Mammary epithelial cell (primary cell): ENCODE measurements at places on chromosomes 11 and 22. TPM values are rescaled to one million over a fixed set of nuclear protein-coding genes. Genes with fewer than 3 reads are reported as not detected.

DNA sequence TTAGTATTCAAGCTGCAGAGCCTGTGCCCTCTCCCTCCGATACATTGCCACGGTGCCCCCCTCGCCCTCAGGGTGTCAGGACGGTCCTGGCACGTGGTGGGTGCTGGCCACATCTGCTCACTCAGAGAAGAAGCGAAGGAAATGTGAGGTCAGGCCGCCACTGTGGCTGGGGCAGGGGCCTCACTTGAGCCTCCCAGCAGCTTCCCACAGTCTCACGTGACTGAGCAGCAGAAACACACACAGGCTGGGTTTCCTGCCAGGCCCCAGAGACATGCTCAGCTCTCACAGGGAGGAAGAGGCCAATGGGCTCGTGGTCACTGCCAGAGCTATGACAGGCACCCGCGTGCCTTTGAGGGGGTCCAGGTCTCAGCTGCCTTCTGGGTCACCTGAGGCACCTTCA is 37.9 kb upstream of the PRR5 start:
- DNase-seq = no peak

DNA sequence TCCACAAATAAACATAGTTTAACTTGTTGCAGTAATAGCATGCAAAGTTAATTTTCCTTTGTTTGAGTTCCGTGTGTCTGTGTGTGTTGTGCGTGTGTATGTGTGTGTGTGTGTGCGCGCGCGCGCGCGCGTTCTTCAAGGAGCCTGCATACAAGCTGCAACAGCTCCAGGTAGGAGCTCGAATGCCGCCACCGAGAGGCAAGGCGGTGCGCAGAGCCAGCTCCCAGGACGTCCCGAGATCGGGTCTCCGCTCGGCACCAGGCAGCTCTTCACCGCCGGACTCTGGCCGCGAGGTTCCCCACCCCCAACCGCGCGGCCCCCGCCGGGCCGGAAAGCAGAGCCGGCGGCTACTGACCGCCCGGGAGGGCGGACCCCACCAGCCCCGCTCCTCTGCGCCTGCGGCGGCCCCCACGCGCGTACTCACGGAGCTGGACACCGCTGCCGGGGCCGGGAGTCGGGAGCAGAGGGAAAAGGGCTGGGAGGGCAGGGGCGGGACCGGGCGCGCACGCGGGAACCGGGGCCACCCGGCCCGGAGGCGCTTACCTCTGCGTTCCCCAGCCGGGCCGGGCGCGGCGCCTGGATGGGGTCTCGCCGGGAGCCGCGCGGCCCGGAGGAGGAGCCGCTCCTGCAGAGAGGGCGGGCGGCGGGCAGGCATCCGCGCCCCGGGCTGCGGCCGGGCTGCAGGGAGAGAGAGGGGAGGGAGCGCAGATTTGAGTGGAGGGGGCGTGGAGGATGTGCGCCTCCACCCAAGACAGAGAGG is 40.4 kb upstream of the AKIP1 start:
- peak; percentile 74 for DNase-seq

GRCh38 chr11:5596607-5597201 is at the start of gene TRIM6:
TSS of gene TRIM6 (plus strand) at chr11:5596637. CDS start at chr11:5596898, 261 bp downstream.
- peak; percentile 28 for DNase-seq

DNA sequence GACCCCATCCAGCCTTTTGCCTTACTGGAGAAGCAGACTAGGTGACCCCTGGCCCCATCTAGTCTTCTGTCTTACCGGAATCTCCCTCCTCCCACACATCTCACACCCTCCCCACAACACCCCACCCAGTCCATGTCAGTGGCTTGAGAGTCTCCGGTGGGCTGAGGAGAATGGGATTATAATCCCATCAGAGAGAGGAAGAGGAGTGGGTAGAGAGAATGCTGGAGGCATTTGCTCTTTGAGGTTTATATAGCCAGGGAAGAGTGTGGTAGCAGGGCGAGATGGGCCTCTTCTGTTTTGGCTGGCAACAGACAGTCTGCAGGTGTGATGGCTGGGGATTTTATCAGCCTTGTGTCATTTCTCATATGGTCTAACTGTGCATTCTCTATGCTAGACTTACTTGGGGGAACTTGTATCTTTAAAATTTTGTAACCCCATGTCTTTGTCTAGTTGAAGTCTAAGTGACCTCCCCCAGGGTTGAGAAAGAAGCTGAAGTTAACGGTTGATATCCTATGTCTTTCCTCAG is 50.3 kb downstream of the GRAMD1B start:
- DNase-seq = no peak

GRCh38 chr22:28143241-28143865 is 224.3 kb upstream of the PITPNB start:
- DNase-seq = no peak

WNT7B gene
- 0.15 TPM for polyA plus RNA-seq

GRCh38 chr11:69350596-69350995 is 56.6 kb downstream of the MYEOV start:
- DNase-seq = no peak

OR52A5 gene
- not detected for polyA plus RNA-seq

- no peak for DNase-seq
These were observed 3.5 kb downstream of the VPS37C start for GRCh38 chr11:61157743-61158142.

DNA sequence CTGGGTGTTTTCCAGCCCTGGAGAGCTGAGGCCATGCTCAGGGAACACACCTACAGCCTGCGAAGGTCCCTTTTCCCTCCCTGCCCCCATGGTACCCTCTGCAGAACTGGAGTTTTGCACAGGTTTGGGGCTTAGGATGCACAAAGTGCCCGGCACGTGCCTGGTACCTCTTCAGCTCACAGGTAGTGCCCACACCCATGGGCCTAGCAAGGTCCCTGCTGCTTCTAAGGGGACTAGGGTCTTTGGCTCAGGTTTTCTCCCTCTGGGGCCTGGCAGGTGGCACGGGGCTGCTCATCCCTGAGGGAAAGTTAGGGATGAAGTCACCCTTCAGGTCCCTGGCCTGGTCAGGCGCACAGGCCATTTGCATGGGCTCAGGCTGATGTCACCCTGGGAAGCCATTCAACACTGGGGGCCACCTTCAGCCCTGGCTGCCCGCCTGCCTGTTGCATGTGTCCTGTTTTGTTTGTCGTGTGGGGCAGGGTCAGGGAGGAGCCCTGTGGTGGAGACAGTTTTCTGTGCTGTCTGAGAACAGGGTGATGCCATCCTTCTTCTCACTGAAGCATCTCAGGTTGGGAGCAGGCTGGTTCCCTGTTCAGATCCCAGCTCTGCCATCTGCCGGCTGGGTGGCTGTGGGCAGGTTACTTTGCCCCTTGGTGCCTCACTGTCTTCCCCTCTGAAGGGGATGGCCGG is 68.3 kb upstream of the CRYBB3 start:
- no peak for DNase-seq

DNA sequence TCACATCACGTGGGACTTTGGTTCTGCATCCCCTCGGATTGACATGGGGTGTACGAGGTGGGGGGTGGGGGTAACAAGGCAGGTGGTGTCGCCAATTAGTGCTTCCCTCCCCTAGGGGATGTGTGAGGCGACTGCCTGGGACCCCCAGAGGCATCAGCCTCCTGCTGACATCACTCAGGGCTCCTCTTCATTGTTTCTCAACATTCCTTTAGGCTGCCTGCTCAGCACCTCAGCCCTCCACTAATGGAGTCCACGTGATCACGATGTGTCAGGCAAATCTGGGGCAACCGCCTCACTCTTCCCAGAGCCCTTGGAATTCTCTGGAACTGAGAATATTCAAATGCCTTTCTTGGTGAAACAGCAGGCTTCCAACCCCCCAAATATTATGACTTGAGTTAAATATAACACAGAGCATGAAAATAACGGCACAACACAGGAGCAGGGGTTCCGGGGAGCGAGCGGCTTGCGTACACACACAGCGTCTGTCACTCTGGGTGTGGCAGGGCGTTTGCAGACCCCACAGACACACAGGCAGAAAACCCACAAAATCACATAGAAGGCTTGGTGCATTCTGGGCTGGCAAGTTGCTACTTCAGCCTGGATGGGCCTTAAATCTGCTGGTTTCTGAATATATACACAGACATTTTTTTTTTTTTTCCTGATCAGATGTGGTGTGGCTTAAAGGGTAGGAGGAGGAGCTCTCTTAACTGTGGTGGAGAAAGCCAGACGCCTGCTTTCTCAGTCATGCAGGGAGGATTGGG is 170.1 kb upstream of the CADM1 start:
- no peak for DNase-seq

- DNase-seq = no peak
These were observed 124.6 kb downstream of the NXPE2 start for GRCh38 chr11:114802878-114803277.

DNA sequence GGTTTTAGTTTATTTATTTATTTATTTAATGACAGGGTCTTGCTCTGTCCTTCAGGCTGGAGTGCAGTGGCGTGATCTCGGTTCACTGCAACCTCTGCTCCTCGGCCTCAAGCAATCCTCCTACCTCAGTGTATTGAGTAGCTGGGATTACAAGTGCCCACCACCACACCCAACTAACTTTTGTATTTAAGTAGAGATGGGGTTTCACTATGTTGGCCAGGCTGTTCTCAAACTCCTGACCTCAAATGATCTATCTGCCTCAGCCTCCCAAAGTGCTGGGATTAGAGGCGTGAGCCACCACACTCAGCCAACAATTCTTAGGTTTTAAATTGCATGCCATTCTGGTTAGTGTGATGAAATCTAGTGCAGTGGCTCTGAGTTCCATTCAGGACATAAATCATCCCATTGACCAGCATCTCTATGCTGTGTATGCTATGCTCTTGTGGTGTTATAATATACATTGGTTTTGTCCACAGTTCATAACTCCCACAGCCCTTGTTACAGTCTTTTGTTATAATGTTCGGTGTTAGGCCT is 28.5 kb downstream of the ZNF280B start:
- no peak for DNase-seq

CEND1 gene
- polyA plus RNA-seq = not detected

DNA sequence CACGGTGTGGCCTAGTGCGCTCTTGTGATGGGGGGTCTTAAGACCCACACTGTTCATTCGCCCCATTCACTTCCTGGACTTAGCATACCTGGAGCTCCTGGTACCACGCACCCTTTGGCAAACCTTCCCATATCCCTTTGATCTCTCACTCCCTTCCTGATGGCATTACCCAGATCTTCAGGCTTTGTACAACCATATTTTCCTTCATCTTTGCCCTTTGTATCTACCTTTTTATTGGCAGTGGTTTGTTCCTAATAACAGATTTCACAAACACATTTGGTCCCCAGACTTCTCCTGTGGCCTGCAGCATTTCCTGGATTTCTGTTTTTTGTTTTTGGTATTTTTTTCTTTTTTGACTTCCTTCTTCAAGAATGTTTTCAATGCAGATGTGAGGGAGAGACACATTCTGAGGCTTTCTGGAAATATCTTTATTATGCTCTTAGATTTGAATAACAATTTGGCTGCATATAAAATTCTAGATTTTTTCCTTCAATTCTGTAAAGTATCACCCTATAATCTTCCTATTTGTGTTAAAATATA is 16.1 kb upstream of the IFITM3 start:
- DNase-seq = no peak

DNA sequence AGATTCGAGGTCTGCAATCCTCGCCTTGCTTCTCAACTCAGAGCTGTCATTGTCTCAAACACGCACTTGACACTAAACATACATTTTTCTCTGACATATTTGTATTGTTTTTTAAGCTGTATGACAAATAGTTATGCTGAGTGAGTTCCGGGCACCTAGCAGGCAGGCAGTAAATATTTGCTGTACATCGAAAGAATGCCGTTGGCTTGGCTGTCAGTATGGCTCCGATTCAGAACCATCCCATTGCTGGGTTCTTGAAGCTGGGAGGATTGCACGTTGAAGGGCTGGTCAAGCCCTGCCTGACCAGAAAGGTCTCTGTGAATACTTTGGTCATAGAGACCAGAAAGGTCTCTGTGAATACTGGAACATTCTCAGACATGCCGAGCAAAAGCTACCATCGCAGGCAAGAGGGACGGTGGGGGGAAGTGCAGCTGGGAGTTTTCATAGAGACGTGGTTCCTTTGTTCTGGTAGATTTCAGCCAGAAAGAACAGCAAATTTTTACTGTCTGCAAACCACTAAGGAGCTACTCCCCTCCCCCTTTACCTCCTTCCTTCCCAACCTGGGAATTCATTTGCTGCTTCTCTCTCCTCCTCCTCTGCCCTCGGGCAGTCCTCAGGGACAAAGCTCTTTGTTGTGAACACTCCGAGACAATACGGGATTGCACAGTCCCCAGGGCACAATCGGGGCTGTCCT is 202.2 kb upstream of the SORL1-AS1 start:
- DNase-seq = no peak

DUSP8 gene
- polyA plus RNA-seq = 0.33 TPM

- no peak for DNase-seq
These were observed 10.2 kb upstream of the SCN4B start for GRCh38 chr11:118162846-118163245.

THYN1 gene
- 42.9 TPM for polyA plus RNA-seq

GRCh38 chr11:76666408-76666807 is 4.1 kb downstream of the LRRC32 start:
- no peak for DNase-seq

DNA sequence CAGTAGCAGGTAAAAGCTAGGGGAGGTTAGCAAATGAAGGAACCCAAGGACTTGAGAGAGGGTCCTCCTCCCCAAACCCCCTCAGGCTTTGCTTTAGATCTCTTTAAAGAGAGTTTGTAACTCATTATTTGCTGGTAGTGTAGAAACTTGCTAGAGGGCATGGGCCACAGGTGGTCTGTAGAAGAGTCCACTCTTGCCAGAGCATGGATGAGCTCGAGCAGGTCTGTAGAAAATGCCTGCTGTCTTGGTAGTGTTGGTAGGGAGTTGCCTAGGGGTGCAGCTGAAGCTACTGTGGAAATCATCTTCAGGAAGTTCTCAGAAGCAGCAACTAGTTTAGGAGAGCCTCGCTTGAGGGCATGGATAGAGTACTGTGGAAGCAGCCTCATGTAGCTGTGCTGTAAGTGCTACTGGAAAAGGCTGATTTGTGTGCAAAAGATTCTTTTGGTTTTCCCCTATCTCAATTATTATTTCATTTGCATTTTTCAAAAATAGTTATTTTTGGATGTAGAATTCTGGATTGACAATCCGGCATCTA is 104.3 kb downstream of the TMEM135 start:
- no peak for DNase-seq

- DNase-seq = no peak
These were observed 296.0 kb upstream of the NARS2 start for GRCh38 chr11:78870655-78871054.

RAB36 gene
- 7.6 TPM for polyA plus RNA-seq

DNA sequence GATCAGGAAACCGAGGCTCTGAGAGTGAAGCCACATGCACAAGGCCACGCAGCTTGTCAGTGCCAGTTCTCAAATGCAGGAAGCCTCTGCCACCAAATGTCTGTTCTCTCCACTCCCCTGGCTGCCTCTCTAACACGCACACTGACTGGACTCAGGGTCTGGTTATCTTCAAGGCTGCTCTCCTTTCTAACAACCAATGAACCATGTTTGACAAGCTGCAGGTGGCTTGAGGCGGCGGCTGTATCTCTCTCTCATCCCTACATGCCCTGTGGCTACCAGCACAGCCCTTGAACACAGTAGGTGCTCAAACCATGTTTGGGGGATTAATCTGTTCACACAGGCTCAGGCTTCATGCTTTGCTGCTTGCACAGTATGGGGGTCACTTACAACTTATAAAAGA is 23.7 kb downstream of the MFNG start:
- no peak for DNase-seq

- no peak for DNase-seq
These were observed 98.1 kb upstream of the GUCY1A2 start for GRCh38 chr11:107116358-107116757.

GRCh38 chr11:30985536-30985935 is 384.0 kb downstream of the DCDC1 start:
- DNase-seq = no peak
